ENCODE measurements at places on chromosomes 2 and 18. TPM values are rescaled to one million over a fixed set of nuclear protein-coding genes. Genes with fewer than 3 reads are reported as not detected.

- no peak for DNase-seq
Observed at GRCh38 chr2:218999021-218999880, 6.0 kb upstream of the CRYBA2 start.

- DNase-seq = no peak
Observed at GRCh38 chr2:17164550-17164949, 353.7 kb downstream of the RAD51AP2 start.

DNA sequence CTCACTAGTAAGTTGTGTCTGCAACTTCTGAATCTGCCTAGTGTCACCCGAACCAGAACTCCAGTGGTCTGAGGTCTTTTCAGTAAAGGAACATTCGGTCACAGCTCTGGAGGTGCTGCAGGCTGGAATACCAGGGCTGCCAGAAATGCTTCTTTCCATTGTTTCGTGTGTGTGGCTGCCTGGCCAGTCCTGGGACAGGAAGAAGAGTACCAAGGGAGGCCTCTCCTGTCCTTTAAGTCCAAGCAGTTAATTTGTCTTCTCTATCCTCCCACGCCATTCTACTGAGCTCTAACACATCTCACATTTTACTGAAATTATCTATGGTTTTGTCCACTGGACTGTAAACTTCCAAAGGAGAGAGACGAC lies 196.0 kb downstream of the LNPK start:
- DNase-seq = no peak

DNA sequence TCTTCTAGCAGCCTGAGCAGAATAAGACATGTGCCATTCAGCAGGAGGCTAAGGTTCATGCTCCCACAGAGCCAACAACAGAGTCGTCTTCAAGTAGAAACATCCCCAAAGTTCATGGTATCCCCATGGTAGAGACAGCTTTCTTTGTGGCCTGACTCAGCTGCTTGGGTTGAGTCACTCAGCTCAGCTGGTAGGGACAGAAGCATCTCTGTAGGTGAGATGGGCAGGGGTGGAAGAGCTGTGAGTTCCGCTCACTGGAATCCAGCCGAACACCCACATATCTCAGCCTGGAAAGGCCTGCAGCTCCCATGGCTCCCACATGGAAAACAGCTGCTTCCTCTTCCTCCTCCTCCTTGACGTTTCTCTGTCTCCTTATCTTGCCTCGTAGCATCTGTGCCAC lies 792.7 kb downstream of the RNF144A start:
- peak; percentile 59 for DNase-seq

DNA sequence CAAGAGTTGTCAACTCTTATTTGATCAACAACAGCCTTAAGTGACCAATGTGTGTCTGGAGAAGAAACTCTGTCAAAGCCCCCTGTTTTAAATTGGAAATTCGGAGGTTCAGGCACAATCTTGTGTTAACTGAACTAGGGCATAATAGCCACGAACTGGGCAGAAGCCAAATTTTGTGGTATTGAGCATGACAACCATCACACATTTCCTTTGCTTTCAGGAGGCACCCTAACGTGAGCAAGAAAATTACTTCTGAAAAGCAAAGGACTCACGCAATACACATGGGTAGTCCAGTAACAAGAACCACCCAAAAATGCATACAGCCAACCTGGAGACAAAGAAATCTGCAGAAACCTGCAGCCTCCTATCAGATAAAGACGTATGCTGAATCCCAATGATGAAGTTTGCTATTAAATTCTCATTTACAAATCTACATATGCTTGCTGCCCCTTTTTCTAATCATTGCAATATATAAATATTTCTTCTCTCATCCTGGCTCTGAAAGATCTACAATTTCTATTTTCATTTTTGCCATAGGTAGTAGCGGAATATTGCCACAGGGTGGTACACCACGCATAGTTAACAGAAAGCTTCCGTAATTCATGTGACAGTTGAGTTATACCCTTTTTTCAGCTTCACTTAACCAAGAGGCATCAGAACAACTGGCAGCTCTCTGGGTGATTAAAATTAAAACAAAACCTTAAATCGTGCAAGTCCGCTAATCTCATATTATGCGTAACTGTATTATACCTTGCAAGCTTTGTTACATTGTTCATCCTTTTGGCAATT lies 495.8 kb downstream of the NRXN1 start:
- DNase-seq = no peak

DNA sequence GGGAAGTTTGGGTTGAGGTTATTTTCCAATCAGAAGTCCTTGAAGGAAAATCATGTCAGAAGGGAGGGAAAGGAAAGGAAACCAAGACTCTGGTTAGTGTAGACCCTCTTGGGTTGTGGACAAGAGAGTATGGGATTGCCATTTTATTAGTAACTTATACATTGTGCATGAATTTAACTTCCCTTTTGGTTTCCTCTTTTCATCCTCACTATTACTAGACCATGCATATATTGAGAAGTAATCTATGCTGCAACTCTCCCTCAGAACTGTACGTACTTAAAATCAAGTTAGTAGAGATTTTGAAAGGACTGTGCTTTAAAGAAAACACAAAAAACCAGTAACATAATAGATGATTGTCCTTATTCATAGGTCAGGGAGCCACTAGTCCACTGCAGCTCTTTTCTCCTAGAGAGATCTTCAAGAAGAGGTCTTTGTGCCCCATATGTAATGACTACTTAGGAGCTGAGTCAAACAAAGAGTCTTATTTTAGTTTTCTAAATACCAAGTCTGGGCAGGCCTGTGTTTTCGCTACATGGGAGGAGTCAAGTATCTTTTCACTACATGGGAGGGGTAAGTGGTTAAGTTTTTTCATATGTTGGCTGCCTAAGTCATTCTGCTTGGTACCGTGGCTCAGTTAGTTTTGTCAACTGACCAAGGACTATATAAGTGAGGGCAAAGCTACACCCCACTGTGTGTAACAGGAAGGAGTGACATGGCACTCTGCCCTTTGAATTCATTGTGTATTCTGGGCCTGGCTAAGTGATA lies 25.2 kb upstream of the FAM117B start:
- DNase-seq = no peak

GRCh38 chr2:112795774-112796173 lies 11.5 kb upstream of the IL1A start:
- DNase-seq = no peak

DNA sequence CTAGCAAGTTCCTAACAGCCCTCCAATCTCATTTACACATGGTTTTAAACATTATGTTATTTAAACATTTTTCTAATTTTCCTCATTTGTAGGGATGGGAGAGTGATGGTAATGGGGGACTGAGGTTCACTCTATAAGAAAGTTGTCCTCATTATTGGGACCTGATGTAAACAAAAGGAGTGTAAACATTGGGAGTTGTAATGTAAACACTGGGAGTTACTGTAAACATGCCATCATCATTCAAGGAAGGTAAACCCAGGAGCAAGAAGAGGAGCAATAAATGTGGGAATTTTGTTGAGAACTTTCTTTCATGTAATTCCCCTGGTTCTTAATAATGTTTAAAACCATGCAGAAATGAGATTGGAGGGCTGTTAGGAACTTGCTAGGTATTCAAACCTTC lies 17.8 kb downstream of the RFTN2 start:
- DNase-seq = no peak

- DNase-seq = no peak
Observed at GRCh38 chr18:62500174-62500573, 22.7 kb upstream of the ZCCHC2 start.

GRCh38 chr18:60021556-60021955 lies 121.8 kb downstream of the PMAIP1 start:
- no peak for DNase-seq

GRCh38 chr2:95061119-95061512 lies 35.6 kb downstream of the MAL start:
- no peak for DNase-seq

DNA sequence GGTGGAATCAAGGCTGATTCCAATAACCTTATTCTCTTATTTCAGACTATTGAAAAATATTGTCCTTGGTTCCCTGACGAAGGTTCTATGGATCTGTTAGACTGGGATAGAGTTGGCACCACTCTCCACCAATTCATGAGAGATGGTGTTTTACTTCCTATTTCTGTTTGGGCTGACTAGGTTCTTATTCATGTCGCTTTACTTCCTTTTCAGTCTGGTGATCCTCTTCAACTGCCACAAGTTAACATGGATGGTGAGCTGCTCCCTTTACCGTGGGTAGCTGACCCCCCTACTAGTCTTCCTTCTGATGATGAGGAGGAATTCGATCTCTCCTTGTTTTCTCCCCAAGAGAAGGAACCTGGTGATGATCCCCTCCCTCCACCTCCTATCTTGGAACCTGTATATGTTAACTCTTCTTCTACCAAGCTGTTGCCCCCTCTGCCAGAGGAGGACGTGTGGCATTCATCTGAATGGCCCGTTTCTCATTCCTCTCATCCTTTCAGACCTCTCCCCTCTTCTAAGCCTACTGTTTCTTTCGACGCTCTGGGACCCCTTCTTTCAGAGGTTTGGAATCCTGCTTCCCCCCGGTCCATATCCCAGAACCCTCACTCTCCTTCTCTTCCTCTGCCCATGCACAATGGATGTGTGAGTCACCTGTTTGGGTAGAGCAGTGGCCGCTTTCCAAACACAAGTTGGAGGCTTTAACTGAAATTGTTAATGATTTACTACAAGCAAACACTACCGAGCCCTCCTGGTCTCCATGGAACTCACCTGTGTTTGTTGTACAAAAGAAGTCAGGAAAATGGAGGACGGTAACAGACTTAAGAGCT lies 13.5 kb upstream of the CNOT11 start:
- no peak for DNase-seq

GRCh38 chr2:239407112-239407511 lies 6.3 kb upstream of the HDAC4 start:
- DNase-seq = no peak

DNA sequence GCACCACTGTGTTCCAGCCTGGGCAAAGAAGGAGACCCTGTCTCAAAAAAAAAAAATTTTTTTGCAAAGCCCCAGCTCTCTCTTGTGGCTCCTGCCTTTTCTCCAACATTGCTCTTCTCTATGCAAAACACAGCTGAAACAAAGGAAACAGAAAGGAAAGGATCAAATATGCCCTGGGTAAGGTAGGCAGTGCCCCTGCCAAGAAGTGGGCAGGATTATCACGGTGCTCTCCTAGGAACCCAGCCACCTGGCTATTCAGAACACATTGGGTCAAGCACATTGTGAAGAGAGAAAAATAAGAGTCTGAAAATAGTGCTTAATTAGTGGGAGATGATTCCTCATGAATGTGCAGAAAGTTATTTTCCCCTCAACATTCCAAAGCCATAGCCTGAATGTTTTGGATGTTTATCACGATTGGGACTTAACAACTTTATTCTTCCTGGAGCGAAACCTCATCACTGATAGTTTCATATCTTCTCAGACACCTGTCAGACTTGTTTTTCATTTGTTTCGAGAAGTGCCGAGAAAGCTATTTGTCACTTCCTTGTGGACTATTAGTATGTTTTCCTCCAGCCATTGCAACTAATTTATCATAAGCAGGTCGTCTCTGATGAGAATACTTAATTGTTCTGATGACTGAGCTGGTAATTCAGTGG lies 42.7 kb upstream of the RPL31 start:
- DNase-seq = peak; percentile 71

- DNase-seq = no peak
Observed at GRCh38 chr2:174492963-174493431, 6.2 kb upstream of the GPR155 start.

- DNase-seq = no peak
Observed at GRCh38 chr18:4369705-4370104, 85.4 kb downstream of the DLGAP1 start.

DNA sequence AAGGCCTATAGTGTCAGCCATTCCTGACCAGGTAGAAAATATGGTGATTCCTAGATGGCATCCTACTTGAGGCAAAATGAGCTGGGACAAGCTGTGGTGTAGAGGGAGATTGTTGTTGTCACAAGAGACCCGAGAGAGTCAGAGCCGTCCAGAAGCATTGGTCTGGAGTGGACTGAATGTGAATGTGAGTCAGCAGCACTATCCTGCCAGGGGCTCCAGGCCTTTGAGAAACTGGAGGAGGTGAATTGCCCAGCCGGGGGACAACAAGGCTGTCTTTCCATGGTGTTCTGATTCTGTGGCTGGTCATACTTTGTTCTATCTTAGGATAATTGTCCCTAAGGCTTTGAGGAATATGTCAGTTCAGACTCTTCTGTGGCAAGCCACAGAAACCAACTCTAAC lies 29.4 kb upstream of the EIF2AK3 start:
- DNase-seq = peak; percentile 39

GRCh38 chr2:171652416-171652785 lies 34.9 kb upstream of the DYNC1I2 start:
- peak; percentile 57 for DNase-seq

DNA sequence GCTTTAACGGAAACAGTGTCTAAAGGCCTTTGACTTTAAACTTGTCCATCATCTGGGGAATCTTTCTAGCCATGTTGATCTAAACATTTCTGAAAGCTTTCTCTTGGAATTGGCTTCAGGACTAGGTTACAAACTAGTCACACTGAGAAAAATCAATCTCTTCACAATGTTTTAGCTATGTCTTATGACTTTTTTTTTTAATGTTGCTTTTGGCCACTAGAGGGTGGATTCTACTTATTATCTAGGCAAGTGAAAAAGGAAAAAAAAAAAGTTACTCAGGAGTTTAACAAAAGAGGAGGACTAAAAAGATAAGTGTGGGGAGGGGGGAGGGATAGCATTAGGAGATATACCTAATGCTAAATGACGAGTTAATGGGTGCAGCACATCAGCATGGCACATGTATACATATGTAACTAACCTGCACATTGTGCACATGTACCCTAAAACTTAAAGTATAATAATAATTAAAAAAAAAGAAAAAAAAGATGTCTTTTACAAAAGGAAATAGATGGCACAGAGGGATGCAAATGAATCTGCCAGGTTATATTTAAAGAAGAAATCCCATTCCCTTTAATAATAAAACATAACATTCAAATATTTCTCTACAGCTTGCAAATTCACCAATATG lies 160.4 kb upstream of the PID1 start:
- peak; percentile 25 for DNase-seq

GRCh38 chr2:221314786-221315185 lies 257.3 kb downstream of the EPHA4 start:
- DNase-seq = no peak

DNA sequence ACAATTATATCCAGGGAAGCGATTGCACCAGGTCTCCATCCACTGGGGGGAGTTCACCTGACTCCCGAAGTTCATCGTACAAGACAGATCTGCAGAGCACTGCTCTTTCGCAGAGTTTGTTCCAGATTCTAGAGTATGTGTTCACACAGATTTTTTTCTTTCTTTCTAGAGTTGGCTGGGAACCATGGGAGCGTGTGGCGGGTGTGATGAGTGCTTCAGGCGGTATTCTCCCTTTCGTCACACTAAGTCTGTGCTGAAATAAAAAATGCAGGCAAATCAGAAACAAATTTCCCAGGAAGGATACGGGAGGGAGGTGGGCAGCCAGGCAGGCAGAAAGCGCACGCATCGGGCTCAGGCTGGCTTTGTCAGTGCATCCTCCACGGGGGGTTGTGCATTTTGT lies 129.8 kb upstream of the SOX11 start:
- no peak for DNase-seq

Gene FAM124B
- not detected for total RNA-seq

Gene QPCT
- total RNA-seq = 7.2 TPM

Gene MARCHF7
- 82.7 TPM for total RNA-seq

Gene ALLC
- total RNA-seq = not detected

Gene EML6
- total RNA-seq = 0.41 TPM

Gene C1QL2
- total RNA-seq = not detected

Gene RAMP1
- 1.4 TPM for total RNA-seq

Gene RGPD3
- not detected for total RNA-seq

Gene IL1A
- not detected for total RNA-seq

Gene MAP2
- total RNA-seq = 1.2 TPM

Data from HFFc6 (cell line).